Fibroblast of pulmonary artery (primary cell): ENCODE measurements at places on chromosomes 7 and 10.

- peak; percentile 44 for DNase-seq
Observed at GRCh38 chr10:103470761-103471653, 8.0 kb downstream of the CALHM3 start.

DNA sequence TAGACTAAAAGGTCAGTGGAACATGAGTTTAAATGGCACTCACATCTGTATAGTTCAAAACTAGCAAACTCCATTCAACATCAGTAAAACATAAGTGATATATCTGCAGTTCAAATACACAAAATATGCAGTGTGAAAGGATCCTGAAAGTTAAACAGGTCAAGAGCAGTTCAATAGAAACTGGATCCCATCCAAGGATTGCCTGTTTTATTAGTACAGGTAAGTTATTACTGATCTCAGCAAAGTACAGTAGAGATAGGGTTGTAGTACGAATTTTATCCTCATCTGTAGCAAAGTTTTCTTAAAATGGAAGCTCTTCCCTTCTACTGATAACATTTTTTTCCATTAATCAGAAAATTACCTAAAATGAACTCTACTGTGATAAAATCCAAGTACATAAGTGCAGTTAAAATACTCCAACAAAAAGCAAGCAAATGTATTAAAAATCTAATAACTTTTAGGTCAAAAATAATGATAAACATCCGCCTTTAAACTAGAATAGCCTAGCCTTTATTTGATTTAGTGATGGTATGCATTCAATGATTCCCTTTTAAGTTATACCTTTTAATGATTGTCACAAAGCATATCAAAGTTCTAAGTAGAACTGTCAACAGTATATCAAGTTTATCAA, 2.2 kb downstream of the ZNF800 start:
- DNase-seq = no peak

DNA sequence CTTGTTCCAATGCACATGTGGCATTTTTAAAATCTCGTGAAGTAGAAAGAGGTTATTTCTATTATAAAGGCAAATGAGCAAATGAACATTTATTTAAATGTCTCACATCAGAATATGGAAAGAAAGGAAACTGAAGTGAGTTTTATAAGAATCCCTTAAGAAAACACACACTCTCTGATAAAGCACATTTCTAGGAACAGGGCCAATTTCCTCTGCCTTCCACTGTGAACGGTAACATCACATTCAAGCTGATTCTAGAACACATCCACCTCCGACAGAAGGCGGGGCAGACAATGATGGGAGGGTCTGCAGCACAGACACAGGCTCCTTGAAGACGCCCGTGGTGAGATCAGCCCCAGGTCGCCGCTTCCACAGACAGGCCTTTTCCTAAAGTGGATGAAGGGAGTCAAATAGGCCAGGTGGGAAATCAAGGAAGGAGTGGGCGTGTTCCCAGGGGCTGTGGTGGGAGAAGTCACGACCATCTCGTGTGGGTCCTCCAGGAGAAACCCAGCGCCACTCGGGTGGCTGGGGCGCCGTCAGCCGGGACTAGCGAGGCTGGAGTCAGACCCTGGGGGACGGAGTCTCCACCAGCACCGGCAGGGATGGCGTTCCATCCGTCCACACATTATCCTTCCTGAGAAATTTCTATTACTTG, 31.1 kb downstream of the PITRM1 start:
- no peak for DNase-seq

DNA sequence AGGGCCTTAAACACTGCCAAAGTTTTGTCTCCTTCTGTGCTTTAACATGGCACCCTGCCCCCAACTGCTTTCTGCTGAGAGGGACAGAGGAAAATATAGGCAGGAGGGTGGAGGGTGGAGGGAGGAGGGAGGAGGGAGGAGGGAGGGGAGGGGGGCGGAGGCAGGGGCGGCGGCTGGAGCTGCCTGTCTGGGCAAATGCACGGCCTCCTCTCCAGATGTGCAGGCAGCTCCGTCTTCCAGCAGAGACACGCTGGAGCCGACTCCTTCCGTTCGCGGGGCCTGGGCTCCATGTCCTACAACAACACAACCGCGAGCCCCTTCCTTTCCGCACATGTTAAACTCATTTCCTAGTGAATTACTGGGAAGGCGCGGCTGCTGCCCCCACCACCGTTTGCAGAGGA, 14.2 kb downstream of the EBF3 start:
- DNase-seq = peak; percentile 85

DNA sequence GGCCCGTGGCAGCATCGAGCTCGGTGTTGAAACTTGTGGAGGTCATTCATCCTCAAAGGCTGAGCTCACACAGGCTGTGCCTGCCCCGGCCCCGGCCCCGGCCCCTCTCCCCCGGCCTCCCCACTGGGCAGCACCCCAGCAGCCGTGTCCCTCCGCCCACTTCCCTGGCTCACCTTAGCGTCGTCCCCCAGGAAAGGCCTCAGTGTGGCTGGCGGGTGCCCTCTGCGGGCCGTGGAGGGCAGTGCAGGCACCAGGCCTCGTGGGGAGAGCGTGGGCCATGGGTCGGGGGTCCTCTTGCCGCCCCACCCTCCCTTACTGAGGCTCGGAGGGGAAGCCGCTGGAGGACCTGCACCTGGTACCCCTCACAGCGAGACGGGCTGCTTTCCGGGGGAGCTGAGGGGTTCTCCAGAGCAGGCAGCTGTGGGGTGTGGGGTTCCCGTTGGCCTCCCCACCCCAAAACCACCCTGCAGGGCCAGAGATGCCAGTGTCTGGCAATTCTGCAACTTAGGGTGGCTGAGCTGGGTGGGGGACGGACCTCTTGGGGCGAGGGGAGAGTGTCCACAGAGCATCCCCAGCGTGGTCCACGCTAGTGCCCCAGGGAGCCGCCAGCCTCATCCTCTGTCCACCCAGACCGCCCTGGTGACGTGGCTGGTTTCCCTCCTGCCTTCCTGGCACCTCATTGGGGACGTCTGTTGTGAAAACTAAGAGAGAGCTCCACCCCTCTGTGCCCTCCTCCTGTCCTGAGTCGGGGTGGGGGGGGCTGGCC, 44.2 kb upstream of the DPYSL4 start:
- peak; percentile 14 for DNase-seq
